ENCODE measurements at places on chromosomes 1 and 21.

- no peak for DNase-seq
These were observed 8.7 kb upstream of the GJB5 start for GRCh38 chr1:34746101-34746500.

- no peak for DNase-seq
These were observed 78.5 kb downstream of the ITPKB start for GRCh38 chr1:226660410-226661182.

GRCh38 chr1:34898330-34898761, 31.1 kb downstream of the DLGAP3 start:
- no peak for DNase-seq

DNA sequence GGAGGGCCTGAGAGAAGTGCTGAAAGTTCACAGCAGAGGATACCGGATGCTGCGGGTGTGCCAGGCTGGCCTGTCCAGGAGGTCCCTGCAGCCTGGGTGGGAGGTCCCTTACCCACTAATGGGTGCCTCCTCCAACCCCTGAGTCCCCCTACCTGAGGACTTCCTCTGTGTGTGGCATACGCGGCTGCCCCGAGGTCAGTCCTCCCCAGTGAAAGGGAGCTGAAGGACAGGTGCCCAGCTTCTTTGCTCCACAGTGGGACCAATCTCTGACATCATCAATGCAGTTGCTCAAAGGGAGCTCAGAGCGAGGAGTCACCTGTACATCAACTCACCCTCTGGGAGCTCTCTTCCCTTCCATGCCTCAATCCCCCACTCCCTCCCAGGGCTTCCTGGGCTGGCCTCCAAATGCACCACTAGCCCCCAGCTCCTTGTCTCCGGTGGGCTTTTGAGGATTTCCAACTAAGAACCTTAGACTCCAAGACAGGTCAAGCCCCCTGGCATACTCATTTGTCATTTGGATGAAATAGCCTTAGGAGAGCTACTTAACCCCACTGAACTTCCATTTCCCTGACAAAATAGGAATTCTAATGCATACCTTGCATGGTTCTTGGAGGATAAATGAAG, 53.9 kb downstream of the PDE9A start:
- no peak for DNase-seq

- DNase-seq, result no peak
These were observed 136.4 kb upstream of the DEPDC1 start for GRCh38 chr1:68633141-68633919.

Measured in GM12865 (cell line).